ENCODE measurements at places on chromosomes 3 and 15. TPM values are rescaled to one million over a fixed set of nuclear protein-coding genes. Genes with fewer than 3 reads are reported as not detected.

GRCh38 chr3:4719046-4719501 is 225.9 kb downstream of the ITPR1 start:
- no peaks in the 10 kb centered on the region for H3K36me3 ChIP-seq
- no peaks in the 10 kb centered on the region for H3K27me3 ChIP-seq
- H3K27ac ChIP-seq, result peak overlapping the region; percentile 8
- H3K4me3 ChIP-seq, result no peak overlapping the region

GRCh38 chr3:2774481-2775249 is 335.5 kb downstream of the IL5RA start:
- H3K4me1 ChIP-seq, result no peaks in the 10 kb centered on the region
- H3K36me3 ChIP-seq, result peaks cover 10% of the 10 kb centered on the region
- no peak overlapping the region for H3K27ac ChIP-seq

GRCh38 chr15:96160269-96160668 is 170.2 kb upstream of the NR2F2 start:
- H3K27me3 ChIP-seq, result no peaks in the 10 kb centered on the region
- no peak overlapping the region for H3K27ac ChIP-seq
- no peaks in the 10 kb centered on the region for H3K36me3 ChIP-seq

GRCh38 chr15:69601711-69602504 is 149.3 kb downstream of the RPLP1 start:
- peaks cover 48% of the 10 kb centered on the region for H3K27me3 ChIP-seq
- no peaks in the 10 kb centered on the region for H3K36me3 ChIP-seq
- no peak overlapping the region for H3K4me3 ChIP-seq
- no peaks in the 10 kb centered on the region for H3K4me1 ChIP-seq

DNA sequence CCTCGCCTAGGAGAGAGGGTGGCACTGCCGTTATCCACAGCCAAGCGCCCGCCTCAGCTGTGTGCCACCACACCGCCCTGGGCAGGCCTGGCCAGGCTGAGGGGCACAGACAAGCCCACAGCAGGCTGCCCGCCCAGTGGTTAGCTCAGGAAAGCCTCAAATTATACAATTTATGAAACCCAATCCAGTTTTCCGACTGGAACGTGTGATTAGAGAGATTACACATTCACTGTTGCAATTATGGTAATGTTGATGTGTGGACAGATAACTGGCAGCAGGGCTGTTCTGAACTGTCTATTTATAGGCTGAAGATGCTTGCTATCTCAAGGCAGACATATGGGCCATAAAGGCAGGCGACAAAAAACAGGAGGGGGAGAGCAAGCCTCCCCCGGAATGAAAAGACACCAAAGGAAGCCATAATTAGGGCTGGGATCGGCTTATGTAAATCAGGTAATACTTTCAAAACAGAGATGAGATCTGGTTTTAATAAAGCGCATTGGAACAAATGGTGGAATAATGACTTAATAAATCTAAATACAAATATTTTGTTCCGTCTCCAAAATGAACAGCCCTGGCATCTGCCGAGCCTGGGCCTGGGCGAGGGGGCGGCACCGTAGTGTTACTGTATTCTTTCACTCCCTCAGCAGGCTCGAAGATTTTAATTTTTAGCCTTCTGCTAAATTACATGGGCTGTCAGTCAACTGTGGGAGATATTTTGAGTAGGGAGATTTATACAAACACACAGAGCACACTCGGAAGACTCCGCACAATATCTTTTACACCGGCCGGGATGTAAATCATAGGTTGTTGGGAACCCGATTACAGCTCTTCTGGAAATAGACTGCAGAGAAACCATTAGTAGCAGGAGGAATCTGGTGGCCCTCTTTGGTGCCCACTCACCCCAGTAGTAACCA is 103.1 kb upstream of the TLE3 start:
- H3K27me3 ChIP-seq, result peaks cover 38% of the 10 kb centered on the region
- no peak overlapping the region for H3K4me3 ChIP-seq
- peaks cover 12% of the 10 kb centered on the region for H3K4me1 ChIP-seq
- no peak for DNase-seq
- no peaks in the 10 kb centered on the region for H3K36me3 ChIP-seq

- DNase-seq, result peak; percentile 18
- H3K4me3 ChIP-seq, result peak overlapping the region; percentile 24
- H3K27ac ChIP-seq, result peak overlapping the region; percentile 14
- no peaks in the 10 kb centered on the region for H3K36me3 ChIP-seq
- H3K27me3 ChIP-seq, result peaks cover 3% of the 10 kb centered on the region
Measured at GRCh38 chr3:28053759-28054158, 187.7 kb upstream of the CMC1 start.

FAM107A gene
- 0.13 TPM for total RNA-seq
